ENCODE measurements at places on chromosomes 4 and X.

GRCh38 chr4:72977936-72978485 is 91.5 kb downstream of the COX18 start:
- DNase-seq: no peak

GRCh38 chr4:89109841-89110540 is 1.3 kb upstream of the TIGD2 start:
- DNase-seq: no peak

DNA sequence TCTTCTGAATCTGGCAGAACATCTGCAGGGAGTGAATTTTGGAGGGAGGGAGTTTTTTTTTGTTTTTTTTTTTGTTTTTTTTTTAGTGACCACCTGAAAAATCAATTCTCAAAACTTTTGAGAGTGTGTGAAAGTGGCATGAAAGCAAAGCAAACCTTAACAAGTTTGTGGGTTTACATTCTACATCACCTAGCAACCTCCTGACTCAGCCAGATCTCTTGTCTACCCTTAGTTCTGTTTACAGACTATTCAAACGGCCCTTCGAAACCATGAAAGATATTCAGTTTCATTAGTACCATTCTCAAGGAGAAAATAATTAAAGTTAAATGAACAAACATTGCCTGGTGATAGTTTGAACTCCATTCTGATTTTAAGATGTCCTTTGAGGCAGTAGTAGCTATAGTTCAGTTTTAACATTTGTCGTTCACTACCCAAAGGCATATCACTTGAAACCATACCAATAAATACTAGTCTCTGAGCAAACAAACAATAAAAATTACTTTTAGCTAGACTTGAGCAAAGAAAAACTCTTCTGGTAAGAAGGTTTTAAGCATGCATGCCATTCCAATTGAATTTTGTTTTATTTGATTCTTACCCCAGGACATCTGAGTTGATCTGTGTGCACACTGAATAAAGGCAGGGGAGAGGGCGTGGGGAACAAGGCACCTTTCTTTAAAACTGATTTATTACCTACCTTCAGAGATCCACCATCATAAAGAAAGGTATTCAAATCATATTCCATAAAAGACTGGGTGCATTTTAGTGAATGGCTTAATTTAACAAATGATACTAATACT is 137.7 kb downstream of the ARX start:
- no peak for DNase-seq

GRCh38 chrX:13208281-13208935 is 111.4 kb downstream of the ATXN3L start:
- DNase-seq: no peak

- DNase-seq: no peak
These were observed 10.1 kb upstream of the ERAS start for GRCh38 chrX:48816014-48816810.

DNA sequence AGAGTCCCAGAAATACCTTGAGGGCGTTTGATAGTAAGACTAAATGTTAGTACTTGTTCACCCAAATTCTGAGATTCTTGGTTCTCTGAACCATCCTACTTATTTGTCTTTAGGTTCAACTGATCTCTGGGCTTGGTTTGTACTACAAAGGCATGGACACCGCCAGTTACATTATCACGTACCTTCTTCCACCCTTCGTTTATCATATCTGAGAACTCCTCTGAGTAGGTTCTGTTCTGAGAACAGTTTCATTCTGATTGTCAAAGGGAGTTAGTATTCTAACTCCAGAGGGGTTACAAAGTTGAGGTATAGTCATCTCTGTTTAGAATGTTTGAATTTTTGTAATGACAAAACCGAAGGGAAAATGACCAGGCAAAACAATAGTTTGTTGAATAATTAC is 19.3 kb downstream of the ZFX start:
- DNase-seq: no peak

DNA sequence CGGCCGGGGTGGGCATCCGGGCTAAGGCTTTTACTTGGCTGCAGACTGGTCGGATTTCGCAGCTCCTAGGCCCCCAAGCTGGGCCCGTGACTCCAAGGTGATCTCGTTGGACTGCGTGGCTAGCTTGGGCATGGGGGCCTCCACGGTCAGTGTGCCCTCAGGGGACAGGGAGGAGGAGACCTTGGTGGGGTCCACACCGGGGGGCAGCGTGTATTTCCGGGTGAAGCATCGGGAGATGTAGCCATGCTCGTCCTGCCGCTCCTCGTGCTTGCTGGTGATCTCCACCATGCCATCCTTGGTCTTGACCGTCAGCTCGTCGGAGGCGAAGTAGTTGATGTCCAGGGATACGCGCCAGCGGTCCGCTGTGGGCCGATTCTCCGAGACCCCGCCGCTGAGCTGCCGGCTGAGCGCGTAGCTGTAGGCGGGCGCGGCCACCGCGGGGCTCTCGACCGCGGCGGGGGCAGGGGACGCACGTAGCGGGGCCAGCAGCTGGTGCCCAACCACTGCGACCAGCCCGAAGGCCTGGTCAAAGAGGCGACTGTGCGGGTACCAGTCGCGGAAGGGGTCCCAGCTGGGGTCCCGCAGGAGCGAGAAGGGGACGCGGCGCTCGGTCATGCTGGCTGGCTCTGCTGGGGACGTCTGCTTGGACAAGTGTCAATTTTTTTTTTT is 881 bp upstream of the CACNA1F start:
- DNase-seq: no peak

DNA sequence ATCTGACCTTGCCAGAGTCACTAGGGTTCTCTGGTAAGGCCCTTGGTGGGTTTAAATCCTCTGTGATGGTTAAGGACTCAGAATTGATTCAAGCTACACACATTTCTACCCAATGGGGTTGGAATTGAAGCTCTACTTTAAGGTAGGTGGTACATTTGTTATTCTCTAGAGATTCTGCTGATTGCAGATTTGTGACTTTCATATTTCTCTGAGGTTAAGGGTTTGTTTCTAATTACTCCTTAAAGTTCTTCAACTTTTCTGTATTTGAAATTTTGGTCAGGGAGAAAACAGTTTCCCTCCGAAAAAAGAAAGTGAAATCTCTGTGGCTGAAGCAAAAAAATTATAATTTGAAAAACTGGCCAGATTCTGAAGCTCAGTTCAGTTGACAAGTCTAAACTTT is 25.8 kb upstream of the USP46 start:
- no peak for DNase-seq

GRCh38 chr4:69589884-69590283 is 49.6 kb downstream of the UGT2A2 start:
- DNase-seq: no peak

DNA sequence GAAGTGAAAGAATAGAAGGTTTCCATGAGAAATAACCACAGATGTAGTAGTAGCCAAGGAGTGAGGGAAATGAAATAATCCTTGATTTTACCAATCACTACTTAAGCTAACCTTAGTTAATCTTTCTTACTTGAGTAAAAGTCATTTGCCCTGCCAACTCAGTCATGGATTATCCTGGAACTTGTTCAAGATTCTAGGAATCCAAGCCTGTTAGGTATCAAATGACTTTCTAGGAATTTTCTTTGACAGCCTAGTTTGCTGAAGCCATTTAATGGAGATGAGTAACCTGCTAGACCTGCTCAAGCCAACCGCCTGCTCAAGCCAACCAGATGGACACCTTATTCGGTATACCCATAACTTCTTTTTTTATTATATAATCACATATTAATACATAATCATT is 180.5 kb downstream of the KLHL13 start:
- DNase-seq: no peak

DNA sequence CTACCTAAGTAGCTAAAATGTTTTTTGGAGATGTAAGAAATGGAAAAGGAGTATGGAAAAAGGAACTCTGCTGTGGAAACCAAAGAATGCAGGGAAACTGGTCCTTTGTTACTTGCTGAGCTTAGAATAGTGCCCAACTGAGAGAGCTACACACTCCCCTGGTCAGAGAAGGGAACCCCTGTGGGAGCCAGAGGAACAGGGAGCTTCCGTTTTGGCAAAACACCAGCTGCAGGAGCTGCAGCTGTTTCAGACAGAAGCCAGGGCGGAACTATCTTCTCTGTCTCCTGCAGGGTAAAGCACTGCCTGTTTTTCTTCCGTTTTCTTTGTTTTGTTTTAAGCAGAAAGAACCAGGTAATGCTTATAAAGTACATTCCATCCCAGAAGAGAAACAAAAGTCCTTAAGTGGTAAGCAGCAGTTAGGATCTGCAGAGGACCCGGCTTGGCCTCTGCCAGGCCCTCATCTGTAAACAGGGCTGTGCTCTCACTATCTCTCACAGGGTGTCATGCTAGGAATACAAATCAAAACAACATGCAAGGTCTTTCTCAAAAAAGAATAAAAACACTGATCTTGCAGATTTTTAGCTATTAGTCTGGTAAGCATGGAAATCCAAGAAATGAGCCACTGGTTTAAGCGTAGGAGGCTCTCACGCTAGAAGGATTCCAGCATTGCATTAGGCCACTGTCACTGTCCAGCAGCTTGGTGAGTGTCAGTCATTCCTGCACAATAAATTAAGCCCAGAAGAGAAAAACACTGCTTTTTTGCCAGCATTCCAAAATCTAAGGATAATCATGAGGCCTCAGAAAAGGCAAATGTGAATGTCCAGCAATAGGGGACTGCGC is 76.1 kb downstream of the CHST7 start:
- DNase-seq: peak; percentile 49

- no peak for DNase-seq
These were observed 65.6 kb downstream of the JAKMIP1 start for GRCh38 chr4:6134612-6135220.

DNA sequence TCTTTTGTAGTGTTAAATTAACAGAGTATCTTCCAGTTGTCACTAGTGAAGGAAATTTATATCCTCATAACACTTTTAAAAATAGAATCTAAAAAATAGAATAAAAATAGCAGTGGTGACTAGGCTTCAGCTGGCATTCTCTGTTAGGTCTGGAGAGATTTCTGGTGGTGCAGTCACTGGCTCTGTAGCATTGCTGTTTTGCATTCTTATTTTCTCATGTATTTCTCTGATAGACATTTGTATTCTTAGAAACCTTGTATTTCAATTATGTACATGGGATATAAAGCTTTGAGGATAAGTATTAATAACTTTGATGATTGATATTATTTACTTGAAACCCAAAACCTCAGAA is 87.6 kb downstream of the TMEM131L start:
- DNase-seq: no peak

DNA sequence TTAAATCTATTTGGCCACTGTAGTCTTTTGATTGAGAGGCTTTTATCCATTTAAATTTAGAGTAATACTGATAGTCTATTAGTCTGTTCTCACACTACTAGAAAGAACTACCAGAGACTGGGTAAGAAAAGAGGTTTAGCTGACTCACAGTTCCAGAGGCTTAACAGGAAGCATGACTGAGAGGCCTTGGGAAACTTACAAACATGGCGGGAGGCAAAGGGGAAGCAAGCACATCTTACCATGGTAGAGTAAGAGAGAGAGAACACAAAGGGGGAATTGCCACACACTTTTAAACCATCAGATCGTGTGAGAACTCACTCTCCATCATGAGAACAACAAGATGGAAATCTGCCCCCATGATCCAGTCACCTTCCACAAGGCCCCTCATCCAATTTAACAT is 410.9 kb downstream of the PDGFC start:
- DNase-seq: peak; percentile 66

DNA sequence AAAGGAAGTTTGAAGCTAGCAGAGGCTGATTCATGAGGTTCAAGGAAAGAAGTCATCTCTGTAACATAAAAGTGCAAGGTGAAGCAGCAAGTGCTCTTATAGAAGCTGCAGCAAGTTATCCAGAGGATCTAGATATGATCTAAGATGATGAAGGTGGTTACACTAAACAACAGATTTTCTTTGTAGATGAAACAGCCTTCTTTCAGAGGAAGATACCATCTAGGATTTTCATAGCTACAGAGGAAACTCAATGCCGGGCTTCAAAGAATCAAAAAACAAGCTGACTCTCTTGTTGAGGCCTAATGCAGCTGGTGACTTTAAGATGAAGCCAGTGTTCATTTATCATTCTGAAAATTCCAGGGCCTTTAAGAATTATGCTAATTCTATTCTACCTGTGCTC is 28.8 kb downstream of the NR0B1 start:
- no peak for DNase-seq

- no peak for DNase-seq
These were observed 170.4 kb downstream of the SHROOM4 start for GRCh38 chrX:50643525-50644137.

DNA sequence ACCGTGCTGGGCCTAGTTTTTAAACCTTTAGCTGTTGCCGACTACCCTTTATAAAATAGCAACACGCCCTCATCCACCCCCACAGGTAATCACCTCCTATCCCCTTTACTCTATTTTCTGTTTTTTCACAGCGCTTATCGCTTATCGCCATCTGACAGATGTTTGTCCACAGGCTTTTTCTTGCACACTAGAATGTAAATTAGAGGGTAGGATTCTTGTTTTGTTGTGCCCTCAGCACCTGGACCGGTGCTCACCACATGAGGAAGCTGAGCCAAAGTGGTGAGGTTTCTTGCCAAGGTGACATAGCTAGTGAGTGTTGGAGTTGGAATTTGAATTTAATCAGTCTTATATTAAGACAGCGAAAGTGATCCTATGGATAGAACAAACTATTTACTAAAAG is 2.9 kb upstream of the RBBP7 start:
- DNase-seq: no peak

DNA sequence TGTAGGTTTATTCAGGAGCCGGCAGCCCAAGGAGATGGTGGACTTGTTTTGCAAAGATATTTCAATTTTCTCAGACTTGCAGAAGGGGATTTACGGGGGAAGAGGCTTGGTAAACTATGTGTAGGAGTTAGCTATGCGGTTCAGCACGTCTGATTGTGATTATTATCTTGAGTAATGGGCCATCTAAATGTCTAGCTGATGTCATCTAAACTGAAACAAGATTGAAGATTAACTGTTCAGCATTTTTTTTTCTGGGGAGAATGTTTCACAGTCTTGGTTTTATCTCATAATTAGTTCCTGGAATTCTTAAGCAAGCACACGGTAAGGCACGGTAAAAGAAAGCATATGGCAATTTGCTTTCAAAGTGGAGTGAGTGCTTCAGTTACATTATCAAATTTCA is 207.3 kb upstream of the CXorf51B start:
- no peak for DNase-seq

DNA sequence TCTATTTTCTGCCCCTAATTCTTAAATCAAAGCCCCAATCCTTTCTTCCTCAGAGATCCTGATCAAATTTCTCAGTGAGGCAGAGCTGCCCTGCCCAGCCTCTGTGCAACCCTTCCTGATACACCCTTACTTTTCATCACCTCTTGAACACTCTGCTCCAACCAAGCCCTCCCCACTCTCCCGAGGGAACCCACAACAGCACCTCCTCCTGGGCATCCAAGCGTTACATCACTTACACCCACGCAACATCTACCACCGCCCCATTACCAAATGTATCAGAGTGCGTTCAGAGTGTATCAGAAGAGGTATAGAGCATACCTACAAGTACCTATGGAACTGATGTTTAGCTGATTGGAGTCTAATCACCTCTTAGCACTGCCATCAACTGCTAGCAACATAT is 186.5 kb downstream of the RAP1GDS1 start:
- DNase-seq: no peak

DNA sequence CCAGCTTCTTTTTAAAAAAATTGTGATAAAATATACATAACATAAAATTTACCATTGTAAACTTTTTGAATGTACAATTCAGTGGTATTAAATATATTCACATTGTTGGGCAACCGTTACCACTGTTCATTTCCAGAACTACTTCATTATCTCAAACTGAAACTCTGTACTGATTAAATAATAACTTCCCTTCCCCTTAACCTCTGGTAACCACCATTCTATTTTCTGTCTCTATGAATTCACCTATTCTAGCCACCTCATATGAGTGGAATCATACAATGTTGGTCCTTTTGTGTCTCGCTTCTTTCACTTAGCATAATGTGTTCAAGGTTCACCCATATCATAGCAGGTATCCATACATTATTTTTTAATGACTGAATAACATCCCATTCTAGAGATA is 8.3 kb downstream of the GPR50 start:
- no peak for DNase-seq

GRCh38 chr4:132504438-132504837 is 644.7 kb upstream of the PCDH10 start:
- no peak for DNase-seq

Data from inflammatory macrophage treated with lipopolysaccharide for 4 hours (primary cell).